ENCODE measurements at places on chromosomes 6 and 20. TPM values are rescaled to one million over a fixed set of nuclear protein-coding genes. Genes with fewer than 3 reads are reported as not detected.
A peak's percentile ranks its signal among the peaks of the same experiment; 100 is the strongest.

DNA sequence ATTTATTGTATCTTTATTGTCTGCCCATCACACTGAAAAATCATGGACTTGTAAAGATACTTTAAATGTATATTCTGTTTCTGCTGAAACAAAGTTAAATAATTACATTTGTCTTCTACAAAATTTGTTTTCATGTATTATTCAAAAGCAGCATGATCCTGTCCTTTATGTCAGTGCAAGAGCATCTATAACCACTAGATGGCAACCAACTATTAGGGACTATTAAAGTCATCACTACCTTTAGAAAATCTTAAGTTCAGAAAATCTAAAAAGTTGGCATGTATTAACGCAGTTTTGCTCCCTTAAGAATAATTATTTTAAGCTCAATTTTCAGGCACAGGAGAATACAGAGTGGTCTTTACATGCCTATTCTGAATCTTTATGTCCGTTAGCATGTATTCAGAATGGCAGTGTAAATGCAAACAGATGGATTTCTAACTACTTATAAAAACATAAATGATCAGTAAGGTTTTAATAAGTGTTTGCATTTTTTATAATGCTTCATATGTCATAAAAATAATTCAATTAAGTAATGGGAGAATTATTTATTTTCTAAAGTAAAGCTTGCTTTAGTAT is 17.8 kb downstream of the TMEM30A start:
- DNase-seq: peak; percentile 78

The CST1 gene
- not detected for total RNA-seq

GRCh38 chr6:116221067-116221466 is 32.8 kb downstream of the TSPYL4 start:
- no peak for DNase-seq

The FILIP1 gene
- 0.17 TPM for total RNA-seq

- no peak for DNase-seq
These were observed 95.9 kb downstream of the CDKAL1 start for GRCh38 chr6:20630136-20630535.

GRCh38 chr6:47701363-47701762 is 3.0 kb downstream of the ADGRF4 start:
- peak; percentile 94 for DNase-seq

All from renal cortical epithelial cell (primary cell).